ENCODE measurements at places on chromosomes 7 and 10. TPM values are rescaled to one million over a fixed set of nuclear protein-coding genes. Genes with fewer than 3 reads are reported as not detected.

The ACSM6 gene
- total RNA-seq: not detected

The ITPRID1 gene
- total RNA-seq: not detected

The SH2D4B gene
- total RNA-seq: not detected

The CPEB3 gene
- 0.55 TPM for total RNA-seq

The AP5Z1 gene
- total RNA-seq: 34.8 TPM

The LIPF gene
- total RNA-seq: not detected

The ERVW-1 gene
- not detected for total RNA-seq

The SPDYE6 gene
- total RNA-seq: not detected

The INHBA gene
- total RNA-seq: 18.2 TPM

The TMEM178B gene
- not detected for total RNA-seq

All from uterine smooth muscle cell (primary cell).